ENCODE measurements at places on chromosomes 2 and 18.

DNA sequence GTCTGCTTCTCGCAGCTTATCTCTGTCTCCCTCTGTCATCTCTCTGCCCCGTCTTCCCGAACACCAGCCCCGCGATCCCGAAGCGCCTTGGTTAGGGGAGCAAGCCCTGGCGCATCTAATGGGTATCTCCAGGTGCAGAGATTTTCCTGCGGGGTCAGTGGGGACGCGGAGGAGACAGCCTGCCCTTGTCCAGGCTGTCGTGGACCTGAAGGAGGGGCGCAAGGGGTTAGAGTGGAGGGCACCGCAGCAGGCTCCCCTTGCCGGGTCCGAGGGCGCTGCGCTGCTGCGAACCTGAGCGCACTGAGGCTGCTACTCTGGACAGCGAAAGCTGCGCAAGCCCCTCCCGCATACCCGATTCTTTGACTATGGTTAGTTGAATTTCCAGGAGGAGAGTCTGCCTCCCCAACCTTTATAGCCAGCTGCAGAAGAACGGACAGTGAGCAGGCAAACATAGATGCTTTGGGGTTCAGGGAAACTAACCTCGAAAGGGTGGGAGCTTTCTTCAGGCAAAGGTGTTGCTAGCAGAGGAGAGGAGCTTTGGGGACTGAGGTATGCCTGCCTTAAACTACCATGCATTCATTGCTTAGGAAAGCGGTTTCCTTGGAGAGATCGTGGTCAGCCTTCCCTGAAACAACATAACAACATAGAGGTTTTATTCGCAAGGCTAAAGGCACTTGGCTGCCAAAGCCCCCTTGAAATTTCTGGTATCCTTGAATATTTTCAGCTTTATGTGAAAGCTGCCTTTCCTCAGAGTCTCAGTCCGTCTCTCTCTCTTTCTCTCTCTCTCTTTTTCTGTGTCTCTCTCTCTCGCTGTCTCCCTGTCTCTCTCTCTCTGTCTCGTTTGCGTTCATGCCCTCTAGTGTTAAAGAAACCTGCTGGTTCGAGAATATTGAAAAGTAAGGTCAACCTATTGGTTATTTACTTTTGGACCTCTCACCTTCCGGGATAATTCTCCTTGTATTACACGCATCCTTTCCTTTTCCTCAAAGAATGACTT is 1.6 kb downstream of the GALNT13 start:
- DNase-seq: no peak

GRCh38 chr2:128155970-128156369 is 65.0 kb downstream of the UGGT1 start:
- DNase-seq: no peak

DNA sequence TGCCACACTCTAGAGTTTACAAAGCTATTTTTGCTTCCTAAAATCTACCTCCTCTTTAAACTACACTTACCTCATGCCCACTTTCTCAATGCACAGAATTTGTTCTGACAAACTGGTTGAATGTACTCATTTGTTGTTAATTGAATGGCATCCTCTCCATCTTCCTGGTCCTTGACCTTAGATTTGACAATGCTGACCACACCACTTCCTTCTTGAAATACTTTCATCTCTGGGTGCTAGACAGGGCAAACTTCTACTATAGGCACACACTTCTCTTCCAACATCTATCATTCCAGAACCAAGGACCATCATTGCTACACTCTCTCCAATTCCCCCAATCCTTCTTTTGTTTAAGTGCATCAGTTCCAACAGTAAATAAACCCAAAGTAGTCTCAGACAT is 22.3 kb downstream of the ARL5A start:
- DNase-seq: no peak

DNA sequence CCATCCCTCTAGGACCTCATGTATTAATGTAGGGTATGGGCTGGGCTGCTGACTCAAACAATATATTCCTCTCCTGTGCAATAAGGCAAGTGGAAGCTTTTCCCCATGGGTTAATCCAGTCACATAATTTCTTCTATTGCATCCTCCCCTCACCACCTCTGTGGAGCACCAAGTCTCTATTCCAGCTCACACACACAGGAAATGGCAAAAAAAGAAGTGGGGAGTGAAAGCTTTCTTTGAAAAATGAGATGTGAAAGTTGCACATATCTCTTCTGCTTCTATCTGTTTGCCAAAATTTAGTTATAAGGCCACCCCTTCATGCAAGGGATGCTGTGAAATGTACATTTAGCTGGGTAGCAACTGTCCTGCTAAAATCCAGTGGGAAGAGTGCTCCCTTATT is 121.3 kb downstream of the CDC42EP3 start:
- DNase-seq: no peak

DNA sequence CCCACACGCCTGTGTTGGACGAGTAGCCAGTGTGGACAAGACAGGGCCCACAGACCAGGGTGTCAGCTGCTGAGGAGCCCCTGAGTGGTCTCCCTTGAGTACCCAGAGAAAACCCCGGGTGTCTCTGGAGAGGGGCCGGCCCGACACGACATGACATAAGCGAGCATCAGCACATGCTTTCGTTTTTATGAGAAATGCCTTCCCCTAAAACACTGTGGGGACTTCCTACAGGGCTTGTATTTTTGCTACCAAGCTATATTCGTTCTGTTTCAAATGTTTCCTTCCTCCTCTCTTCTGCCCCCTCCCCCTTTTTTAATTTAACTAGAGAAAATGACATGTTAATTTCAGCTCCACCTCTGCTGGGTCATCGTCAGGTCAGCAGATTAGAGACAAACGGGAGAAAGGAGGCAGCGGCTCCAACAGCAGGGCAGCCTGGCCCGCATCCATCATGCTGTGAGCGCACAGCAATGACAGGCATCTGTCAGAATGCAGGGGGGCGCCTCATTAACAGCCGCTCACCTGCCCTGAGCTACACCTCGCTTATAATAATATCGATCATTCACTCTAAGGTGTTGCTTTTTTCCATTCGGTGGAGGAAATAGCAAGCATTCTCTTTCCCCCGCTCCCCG is 286.2 kb downstream of the ZNF516 start:
- DNase-seq: no peak

GRCh38 chr18:9643549-9643948 is 29.2 kb upstream of the PPP4R1 start:
- DNase-seq: no peak

- no peak for DNase-seq
Observed at GRCh38 chr2:233597522-233597921, 19.9 kb upstream of the UGT1A8 start.

GRCh38 chr18:22346953-22347605 is 70.6 kb downstream of the CTAGE1 start:
- no peak for DNase-seq

GRCh38 chr2:187459256-187459655 is 11.2 kb upstream of the CALCRL start:
- DNase-seq: no peak

- DNase-seq: no peak
Observed at GRCh38 chr2:127175041-127175721, 44.9 kb downstream of the CYP27C1 start.

- DNase-seq: no peak
Observed at GRCh38 chr2:237627441-237628246, at the start of gene LRRFIP1. Gene LRRFIP1, plus strand, starts transcription at chr2:237627587. Its CDS starts 58 bp downstream, at chr2:237627645.

DNA sequence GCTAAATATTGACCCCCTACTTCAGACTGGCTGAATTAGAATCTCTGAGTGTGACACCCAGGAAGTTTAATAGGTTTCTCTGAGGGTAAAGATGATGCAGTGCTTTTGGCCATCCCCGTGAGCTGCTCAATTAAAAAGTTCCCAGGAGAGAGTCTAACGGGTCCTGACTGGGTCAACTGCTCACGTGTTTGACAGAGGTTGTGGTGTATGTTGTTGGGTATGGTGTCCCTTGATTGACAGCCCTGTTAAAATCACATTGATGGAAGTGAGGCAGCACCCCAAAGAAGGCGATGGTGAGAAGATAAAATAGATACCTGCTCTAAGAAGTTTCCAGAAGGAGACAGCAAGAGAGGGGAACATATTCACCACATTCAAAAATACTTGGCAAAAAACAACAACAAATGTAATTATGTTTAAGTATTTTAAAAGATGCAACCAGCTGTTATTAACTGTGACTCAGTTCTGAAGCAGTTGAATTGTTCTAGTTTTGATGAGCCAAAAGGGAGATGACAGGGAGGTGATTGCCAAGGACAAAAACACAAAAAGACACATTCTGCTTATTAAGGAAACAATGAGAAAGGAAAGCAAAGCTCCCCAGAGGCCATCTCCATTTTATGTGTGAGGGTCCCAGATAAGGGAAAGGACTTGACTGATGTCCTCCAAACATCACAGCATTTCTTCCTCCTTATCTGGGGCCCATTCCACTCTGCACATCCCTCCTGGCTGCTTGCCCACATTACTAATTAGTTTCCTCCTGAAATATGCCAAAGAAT is 11.5 kb upstream of the GMCL1 start:
- DNase-seq: no peak

DNA sequence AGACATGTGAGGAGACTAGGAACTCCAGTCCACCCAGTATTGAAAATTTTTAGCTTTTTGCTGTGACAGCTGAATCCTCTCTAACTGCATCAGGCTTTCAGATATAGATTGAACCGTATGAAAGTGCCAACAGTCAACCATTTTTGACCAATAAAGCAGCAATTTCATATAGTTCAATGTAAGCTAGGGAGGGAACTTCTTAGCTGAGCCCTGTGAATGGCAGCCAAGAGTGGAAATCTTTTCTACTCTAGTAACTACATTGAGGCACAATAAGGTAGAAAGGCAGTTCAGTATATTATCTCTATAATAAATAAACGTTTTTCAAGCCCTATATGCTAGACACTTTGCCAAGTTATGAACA is 96.3 kb upstream of the TANK start:
- DNase-seq: no peak

DNA sequence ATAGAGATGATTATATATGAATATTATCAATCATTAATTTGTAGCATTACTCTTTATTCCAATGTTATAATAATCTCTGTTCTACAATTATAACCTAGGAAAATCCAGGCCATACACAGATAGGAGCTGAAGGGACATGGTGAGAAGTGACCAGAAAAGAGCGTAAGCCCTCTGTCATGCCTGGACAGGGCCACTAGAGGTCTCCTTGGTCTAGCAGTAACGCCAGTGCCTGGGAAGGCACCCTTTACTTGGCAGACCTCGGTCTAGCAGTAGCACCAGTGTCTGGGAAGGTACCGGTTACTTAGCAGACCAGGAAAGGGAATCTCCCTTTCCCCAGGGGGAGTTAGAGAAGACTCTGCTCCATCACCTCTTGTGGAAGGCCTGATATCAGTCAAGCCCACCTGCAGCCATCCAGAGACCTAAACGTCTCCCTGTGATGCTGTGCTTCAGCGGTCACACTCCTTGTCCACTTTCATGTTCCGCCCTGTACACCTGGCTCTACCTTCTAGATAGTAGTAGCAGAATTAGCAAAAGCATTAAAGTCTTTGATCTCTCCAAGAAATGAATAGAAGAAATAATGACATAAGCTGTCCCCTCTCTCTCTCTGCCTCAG is 447.5 kb upstream of the FSIP2 start:
- no peak for DNase-seq

Data from stimulated activated CD8-positive, alpha-beta memory T cell treated with anti-CD3 and anti-CD28 coated beads, Interleukin-15, amount 100 ng/mL, for 1 hour (primary cell).